NCI-H2029 (cell line): ENCODE measurements at places on chromosomes 12 and 14.
A peak's percentile ranks its signal among the peaks of the same experiment; 100 is the strongest.

DNA sequence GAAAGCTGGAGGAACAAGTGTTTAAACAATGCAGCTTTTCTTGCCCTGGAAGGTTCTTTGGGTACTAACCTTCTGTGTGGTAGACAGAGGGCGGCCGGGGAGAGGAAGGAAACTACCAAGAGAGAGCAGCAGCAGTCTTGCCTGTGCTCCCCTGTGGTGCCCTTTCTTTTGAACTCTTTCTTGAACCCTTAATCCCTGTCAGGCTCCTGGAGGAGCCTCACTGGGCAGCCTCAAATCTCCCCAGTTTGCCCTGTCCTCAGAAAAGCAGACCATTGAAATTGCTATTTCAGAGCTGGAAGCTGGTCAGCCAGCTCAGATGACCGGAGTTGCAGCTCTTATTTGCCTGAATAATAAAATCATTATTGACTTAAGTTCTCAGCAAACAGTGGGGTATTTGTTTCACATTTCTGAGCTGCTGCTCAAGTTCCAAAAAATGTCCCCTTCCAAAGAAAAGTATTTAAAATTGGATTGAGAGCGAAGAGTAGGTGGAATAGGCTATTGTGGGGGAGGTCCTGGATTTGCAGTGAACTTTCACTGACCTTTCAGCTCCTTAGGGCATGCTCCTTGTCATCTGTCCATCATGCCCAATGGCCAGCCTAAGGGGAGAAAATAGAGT lies 42.1 kb upstream of the RNASE3 start:
- no peak for DNase-seq

DNA sequence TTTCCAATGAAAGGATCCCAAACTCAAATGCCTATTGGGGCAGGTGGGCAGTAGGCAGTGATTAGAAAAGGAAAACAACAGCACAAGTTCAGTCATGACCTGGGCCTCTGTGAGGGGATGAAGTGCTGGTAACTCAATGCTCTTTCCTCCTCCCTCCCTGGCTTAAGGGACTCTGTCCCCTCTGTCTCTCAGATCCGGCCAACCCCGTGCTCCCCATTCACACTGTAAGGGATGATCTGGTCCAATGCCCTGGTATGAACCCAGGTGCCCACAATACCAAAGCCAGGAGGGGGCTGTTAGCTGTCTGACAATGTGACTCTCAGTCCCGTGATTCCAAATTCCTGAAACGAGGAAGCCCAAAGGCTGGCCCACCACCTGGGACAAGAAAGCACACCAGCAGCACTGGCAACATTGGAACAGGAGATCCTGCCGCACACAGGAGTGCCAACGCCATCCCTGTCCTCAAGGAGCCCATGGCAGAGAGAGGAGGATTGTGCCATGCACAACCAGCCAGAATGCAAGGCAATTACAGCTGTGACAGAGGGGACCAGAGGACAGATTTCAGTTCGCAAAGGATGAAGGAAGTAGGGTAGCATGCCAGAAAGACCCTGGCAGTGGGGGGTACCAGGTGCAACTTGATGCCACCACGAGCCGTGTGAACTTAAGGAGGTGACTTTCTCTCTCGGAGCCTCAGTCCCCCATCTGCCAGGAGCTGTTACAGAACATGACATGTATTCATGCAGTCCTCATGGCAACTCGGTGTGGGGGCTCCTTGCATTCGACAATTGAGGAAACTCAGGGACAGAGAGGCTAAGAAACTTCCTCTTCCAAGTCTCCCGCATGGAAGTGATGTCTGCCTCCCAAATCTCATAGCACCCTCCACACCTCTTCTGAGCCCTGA lies 37.6 kb downstream of the SERPINA3 start:
- no peak for DNase-seq

- no peak for DNase-seq
Measured at GRCh38 chr12:50246873-50247612, 36.3 kb downstream of the LIMA1 start.

DNA sequence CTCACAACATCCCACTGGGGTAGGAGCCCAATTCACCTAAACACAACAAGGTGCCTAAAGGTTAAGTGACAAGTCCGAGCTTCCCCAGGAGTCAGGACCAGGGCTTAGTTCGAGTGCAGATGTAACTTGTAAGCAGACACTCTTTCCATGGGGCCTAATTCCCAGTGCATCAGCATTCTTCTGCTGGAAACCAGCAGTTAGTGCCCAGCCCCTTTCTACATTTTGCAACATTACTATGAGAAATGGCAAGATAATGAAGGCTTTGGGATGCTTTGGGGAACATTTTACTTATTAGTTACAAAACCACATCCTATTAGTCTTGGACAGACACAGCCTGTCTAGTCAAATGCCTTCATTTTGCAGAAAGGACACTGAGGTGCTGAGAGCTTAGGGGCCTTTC lies 179.8 kb downstream of the CALM1 start:
- DNase-seq = no peak

- no peak for DNase-seq
Measured at GRCh38 chr12:83261998-83262397, 575.3 kb downstream of the TMTC2 start.

DNA sequence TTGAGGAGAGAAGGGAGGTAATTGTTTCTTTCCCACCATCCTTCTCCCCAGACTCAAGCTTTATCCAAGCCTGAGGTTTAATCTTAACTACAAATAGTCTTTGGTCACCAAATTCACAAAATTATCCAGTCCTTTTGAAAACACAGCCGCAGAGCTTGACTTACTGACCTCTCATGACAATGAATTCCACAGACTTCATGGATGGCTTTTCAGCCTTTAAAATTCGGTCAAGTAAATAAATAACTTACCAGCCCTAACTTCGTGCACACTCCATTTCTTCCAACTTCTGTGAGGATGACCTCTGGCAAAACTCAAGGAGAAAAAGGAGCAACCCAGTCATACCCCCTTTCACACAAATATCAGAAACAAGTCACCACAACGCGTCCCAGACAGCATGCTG lies 137.0 kb upstream of the CDKN3 start:
- no peak for DNase-seq

DNA sequence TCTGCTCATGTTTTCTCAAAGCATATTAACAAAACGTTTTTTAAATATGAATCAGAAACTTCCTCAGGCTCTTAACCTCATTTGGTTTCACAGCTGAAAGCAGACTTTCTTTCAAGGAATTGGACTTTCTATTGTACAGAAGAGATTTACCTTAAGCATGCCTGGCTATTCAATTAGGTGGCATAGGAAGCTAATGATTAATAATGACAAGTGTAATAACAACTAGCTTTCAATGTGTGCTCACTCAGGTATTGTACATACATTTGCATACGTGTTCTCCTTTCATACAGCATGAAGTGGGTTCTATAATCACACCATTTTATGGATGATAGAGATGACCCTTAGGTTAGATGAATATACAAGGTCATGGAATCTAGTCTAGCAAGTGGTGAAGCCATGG lies 115.7 kb downstream of the ANO6 start:
- no peak for DNase-seq

DNA sequence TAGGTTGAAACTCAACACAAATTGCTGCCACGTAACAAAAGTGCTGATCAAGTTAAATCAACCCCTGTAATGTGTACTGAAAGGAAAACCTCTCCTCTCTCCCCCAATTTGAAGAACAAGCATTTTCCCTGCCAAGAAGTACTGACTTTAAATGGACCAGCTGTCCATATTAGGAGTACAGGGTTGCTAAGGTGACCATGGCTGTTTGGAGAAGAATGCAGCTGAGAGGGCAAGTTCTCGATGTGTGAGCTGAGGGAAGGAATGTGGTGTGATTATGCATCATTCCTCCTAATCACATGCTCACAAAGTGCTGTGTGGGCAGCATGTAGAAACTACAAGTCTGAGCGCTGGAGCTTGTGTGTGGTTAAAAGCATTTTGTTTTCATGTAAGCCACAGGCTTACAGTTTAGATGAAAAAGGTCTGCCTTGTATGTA lies 50.9 kb upstream of the CCT2 start:
- peak; percentile 9 for DNase-seq

- DNase-seq = no peak
Measured at GRCh38 chr12:49932023-49932422, 18.5 kb upstream of the AQP2 start.

- DNase-seq = no peak
Measured at GRCh38 chr14:81669308-81669707, 135.7 kb upstream of the SEL1L start.

DNA sequence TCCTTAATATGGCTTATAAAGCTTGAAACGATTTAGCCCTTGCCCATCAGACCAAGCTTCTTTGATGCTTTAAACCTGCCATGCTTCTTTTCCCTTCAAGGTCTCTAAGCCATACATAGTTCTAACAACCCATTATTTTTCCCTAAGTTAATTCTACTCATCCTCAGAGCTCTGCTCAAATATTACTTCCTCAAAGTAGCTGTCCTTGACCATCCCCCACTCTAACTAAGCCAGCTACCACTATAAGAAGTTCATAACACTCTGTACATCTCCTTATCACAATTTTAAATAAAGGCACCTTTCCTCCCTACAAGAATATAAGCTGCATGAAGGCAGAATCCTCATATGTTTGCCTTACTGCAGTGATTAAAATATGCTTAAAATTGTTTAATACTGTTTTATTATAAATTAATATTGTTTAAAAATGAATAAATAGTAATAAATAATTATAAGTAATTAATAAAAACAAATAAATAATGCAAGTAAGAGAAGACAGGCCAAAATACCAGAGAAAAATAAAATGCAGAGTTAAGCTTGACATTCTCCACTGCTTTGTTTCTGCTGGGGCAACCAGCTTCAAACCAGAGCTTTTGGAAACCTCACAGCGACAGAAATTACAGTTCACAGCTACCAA lies 76.8 kb downstream of the NUMB start:
- no peak for DNase-seq

- no peak for DNase-seq
Measured at GRCh38 chr12:6662602-6662905, 365 bp downstream of the ING4 start.

- DNase-seq = no peak
Measured at GRCh38 chr12:59452746-59453145, 143.1 kb upstream of the SLC16A7 start.
